Fibroblast of skin of right quadriceps (primary cell): ENCODE measurements at places on chromosomes 4 and X.

DNA sequence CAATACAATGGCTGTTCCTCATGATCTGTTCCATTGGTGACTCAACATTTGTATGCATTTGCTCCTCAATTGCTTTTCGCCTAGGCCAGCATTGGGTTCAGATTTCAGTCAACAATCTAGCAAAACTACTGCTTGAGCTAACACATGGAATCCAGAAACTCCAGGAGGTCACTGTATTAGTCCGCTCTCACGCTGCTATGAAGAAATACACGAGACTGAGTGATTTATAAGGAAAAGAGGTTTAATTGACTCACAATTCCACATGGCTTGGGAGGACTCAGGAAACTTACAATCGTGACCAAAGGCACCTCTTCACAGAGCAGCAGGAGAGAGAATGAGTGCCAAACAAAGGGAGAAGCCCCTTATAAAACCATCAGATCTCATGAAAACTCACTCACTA lies 67.1 kb downstream of the RXFP1 start:
- no peak for DNase-seq

DNA sequence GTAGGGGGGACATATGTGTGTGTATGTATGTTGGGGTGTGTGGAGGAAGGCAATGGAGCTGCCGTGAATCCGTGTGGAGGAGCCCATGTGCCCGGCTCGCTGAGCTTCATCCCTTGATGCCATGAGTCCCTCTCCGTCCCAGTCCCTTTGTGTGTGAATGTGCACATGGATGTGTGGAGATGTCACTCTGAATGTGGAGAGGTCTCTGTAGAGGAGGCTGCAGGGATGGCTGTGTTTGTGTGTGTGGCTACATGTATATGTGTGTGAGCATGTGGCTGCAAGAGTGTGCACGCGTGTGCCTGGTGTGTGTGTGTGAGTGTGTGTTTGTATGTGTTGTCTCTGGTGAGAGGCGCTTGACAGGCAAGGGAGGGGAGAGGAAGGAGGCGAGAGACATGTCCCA lies 1.3 kb downstream of the DLG3 start:
- no peak for DNase-seq

- DNase-seq, result no peak
These were observed 22.2 kb downstream of the CENPC start for GRCh38 chr4:67522851-67523671.

- DNase-seq, result no peak
These were observed 643 bp downstream of the FHL1 start for GRCh38 chrX:136147976-136148375.

- DNase-seq, result no peak
These were observed 280.8 kb downstream of the ANKRD50 start for GRCh38 chr4:124431653-124432192.

DNA sequence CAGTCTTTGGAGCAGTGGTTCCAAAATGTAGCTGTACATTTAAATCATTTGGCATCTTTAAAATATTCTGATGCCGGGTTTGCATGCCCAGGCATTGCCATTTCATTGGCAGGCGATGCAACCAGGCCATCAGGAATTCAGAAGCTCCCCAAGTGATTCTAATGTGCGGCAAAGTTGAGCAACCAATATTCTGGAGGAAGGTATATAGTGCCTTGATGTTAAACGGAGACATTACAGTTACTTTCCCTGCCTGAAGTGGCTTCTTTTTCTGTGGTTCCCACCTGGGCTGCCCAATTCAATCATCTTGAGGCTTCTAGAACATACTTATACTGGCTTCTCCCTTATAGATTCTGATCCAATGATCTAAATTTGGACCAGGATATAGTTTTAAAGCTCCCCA lies 68.7 kb upstream of the PGM2 start:
- DNase-seq, result no peak

DNA sequence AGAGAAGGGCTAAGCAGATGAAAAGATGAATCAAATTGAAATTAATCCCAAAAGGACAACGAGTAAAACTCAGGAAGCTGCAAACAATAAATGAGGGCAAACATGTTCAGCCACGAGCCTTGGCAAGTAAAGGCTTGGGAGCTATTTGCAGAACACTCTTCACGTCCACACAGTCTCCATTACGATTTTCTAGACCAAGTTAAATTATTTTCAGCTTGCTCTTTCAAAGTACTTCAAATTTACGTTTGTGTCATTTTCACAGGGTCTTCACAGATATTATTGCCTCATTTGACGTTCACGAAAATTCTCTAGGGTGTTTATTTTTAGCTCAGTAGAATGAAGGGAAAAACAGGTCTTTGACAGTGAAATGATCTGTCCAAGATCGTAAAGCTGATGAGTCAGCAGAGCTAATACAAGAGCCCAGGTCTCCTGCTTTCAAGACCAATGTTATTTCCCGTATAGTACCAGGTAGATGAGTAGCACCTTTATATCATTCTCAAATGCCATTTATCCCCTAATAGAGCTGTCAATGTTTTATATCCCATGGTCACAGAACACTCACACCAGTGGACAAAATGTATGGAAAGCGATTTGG lies 20.9 kb downstream of the KLB start:
- no peak for DNase-seq

DNA sequence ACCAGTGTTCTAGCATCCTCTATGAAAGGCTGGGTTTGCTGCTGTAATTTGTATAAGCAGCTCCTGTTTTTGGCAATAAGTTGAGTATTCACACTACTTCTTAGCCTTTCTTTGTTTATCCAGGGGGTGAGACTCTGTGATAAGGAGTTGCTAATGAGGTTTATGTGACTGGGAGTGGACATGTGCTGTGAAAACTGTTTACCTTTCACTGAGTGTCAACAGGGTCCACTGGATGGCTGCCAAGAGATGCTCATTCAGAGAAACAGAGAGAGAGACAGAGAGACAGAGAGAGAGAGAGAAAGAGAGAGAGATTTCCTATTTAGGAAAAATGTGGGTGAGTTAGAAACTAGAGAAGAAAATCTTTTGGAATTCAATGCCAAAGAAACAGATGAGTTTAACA lies 233.9 kb downstream of the CHIC2 start:
- DNase-seq, result no peak

GRCh38 chr4:68997040-68997439 lies 45.4 kb upstream of the UGT2A3 start:
- DNase-seq, result no peak

DNA sequence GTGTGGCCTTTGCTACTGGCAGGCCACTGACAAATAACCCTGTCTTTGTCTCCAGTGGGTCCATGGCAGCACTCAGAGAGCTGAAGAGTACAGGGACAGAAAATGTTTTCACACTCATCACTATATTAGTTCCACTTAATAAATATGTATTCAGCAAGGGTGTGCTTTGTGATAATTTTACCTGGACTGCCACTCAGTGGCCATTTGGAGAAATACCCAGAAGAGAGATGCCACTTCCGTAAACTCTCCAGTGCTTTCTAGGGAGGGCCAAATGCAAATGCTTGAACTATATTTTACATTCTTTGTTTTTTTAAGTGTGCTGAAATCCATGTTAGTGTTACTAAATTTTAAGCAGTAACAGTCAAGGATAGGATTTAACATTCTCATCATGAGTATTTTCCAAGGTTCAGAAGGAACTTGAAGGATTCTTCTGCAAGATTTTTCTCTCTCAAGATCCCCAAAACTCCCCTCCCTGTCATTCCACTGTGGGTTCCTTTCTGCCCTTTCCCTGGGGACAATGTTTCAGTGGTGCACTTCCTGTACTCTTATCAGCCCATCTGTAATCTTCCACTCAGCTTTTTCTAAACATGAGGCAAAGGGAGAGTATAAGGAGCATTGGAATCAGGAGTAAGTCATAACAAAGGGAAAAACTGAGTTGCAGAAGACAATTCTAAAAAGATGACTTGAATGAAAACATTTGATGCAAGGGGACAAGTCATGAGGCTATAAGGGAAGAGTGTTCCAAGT lies 46.0 kb downstream of the TFDP3 start:
- DNase-seq, result no peak

GRCh38 chr4:82753725-82754410 lies 44.7 kb downstream of the SCD5 start:
- DNase-seq, result no peak

DNA sequence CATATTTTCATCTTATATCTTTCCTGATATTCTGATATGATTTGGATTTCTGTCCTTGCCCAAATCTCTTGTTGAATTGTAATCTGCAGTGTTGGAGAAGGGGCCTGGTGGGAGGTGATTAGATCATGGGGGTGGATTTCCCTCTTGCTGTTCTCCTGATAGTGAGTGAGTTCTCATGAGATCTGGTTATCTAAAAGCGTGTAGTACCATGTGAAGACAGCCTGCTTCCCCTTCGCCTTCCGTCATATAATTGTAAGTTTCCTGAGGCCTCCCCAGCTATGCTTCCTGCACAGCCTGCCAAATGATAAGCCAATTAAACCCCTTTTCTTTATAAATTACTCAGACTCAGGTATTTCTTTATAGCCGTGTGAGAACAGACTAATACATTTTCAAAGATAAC lies 77.2 kb downstream of the ANKRD50 start:
- DNase-seq, result no peak

- DNase-seq, result no peak
These were observed 429.2 kb upstream of the TRAM1L1 start for GRCh38 chr4:117514391-117515175.

GRCh38 chr4:17448689-17449088 lies 63.2 kb downstream of the QDPR start:
- peak; percentile 68 for DNase-seq

DNA sequence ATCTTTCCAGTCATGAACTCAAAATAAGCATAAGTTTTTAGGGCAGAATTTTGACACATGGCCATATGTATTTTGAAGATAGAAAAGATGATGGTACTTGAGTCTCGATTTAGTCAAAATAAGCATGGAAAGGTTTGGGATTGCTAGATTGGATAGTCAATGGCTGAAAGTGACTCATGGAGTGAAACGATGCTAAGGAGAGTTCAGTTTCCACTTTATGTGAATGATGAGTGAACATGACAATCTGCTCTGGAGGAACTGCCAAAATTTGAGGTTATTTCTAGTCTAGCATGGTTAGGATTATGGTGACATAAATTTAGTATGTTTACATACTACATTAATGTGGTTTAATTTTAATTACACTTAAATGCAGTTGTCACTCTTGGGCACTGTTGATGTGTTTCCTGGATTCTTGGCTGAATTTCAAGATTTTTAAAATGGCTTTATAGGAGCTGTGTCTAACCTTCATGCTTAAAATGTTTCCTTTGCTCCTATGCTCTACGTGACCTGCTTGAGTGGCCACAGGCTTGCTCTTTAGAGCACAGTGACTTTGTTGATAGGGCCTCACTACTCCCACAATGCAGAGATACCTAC lies 17.1 kb downstream of the DDX3X start:
- DNase-seq, result peak; percentile 38

GRCh38 chr4:77681792-77682191 lies 76.2 kb downstream of the CXCL13 start:
- DNase-seq, result no peak

- no peak for DNase-seq
These were observed 1930.0 kb upstream of the AGA start for GRCh38 chr4:179372242-179372641.

GRCh38 chrX:79506001-79506400 lies 138.9 kb upstream of the ITM2A start:
- no peak for DNase-seq

DNA sequence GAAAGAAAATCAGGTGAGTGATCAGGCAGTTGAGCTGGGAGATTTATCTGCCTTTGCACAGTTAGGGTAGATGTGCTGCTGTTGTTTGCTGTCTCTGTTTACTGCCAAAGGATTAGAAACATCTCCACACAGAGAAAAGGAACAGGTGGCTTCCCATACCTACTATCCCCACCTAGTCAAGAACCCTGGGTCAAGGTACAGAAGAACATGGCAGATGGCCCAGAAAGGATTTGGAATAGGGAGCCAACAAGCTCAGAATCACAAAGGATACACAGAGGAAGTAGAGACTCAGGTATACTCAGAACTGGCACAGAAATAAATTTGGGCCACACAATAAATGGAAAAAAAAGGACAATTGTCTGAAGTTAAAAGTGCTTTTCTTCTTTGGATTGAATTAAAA lies 64.3 kb downstream of the TIGD2 start:
- no peak for DNase-seq

DNA sequence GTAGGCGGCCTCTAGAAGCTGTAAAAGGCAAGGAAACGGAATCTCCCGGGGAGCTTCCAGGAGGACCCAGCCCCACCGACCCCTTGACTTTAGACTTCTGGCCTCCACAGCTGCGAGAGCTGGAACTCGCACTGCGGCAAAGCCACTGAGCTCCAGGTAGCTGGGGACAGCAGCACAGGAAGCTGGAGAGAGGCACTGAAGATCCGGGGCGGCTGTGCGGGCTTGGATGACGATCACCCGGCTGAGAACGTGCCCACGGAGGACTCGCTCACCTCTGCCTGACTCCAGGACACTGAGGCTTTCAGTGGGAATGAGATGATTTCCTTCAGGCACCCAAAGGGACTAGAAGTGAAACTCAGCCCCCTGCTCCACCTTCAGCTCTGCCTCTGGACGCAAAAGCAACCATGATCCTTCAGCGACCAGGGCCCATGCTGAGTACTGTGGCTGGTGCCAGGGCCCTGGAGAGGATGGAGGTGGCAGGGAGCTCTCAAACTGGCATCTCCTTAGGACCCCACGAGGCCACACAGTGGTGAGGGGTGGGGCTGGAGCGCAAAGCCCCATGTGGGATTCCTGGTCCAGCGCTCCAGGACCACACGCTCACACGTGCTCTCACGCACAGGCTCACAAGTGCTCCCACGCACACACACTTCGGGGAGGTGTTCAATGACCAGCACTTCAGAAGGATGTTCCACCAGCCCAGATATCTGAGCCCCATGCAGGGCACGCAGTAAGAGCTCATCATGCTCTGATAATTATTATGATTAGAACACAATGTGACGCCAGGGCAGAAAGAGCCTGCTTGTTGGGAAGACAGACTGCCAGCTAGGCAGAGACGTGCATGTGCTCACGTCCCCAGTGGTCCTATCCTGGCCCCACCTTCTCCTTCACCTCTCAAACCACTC lies 47.2 kb downstream of the ADRA2C start:
- no peak for DNase-seq

- DNase-seq, result no peak
These were observed 122.5 kb upstream of the TEX13D start for GRCh38 chrX:124209792-124210576.

DNA sequence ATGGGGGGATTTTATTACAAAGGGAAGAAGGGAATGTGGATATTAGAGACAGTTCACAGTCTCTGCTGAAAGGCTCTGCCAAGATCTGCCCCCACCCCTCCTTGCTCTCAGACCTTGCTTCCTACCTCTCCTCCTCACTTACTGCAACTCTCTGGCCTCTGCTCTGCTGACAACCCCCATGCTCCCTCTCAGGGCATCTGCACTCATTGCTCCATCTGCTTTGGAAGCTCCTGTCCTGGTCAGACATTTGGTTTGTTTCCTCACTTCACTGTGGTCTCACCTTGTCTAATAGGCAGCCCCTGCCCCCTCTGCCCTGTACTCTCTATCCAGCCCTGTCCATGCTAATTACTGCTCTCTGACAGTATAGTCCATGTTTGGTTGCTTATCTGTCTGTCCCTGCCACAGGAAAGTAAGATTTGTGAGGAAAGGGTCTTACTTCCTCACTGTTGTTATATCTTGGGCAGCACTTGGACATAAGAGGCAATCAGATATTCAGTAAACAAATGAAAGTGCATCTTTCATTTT lies 189.3 kb downstream of the PTTG2 start:
- DNase-seq, result no peak

- DNase-seq, result no peak
These were observed 88.6 kb downstream of the MAML3 start for GRCh38 chr4:140065393-140065792.
